ENCODE measurements at places on chromosomes 3 and 15. TPM values are rescaled to one million over a fixed set of nuclear protein-coding genes. Genes with fewer than 3 reads are reported as not detected.

Gene GOLGA6L24
- not detected for total RNA-seq

Gene RYK
- 40.0 TPM for total RNA-seq

Gene LRRC15
- 0.37 TPM for total RNA-seq

Gene ISLR
- total RNA-seq: 15.7 TPM

Gene RTP3
- total RNA-seq: not detected

Gene CRABP1
- not detected for total RNA-seq

Gene FETUB
- not detected for total RNA-seq

Gene BTD
- 16.4 TPM for total RNA-seq

Gene USP8
- total RNA-seq: 38.8 TPM

Gene LDHAL6B
- not detected for total RNA-seq

Gene HERC2
- 66.2 TPM for total RNA-seq

Gene BNC1
- not detected for total RNA-seq

Gene SLC27A2
- not detected for total RNA-seq

Gene SNTN
- not detected for total RNA-seq

Gene GADL1
- 0.16 TPM for total RNA-seq

Gene ZDHHC19
- not detected for total RNA-seq

Gene SPSB4
- total RNA-seq: 11.1 TPM

Gene MCCC1
- 56.9 TPM for total RNA-seq
